NCI-H2171 treated with DMSO at 0.1 percent for 48 hours (cell line): ENCODE measurements at places on chromosomes 3 and 15.

GRCh38 chr15:89972085-89972484 is 29.0 kb upstream of the ZNF710 start:
- DNase-seq, result no peak

DNA sequence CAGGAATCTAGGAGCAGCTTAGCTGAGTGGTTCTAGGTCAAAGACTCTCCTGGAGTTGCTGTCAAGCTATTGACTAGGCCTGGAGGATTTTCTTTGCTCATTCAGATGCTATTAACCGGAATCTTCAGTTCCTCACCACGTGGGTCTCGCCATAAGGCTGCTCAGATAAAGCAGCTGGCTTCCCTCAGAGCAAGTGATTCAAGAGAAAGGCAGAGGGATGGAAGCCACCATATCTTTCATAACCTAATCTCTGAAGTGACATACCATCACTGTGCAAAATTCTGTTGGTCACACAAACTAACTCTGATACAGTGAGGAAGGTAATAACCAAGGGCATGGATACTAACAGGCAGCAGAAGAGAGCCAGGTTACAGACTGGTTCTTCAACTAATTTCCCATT is 72.7 kb upstream of the FLNB start:
- DNase-seq, result no peak

DNA sequence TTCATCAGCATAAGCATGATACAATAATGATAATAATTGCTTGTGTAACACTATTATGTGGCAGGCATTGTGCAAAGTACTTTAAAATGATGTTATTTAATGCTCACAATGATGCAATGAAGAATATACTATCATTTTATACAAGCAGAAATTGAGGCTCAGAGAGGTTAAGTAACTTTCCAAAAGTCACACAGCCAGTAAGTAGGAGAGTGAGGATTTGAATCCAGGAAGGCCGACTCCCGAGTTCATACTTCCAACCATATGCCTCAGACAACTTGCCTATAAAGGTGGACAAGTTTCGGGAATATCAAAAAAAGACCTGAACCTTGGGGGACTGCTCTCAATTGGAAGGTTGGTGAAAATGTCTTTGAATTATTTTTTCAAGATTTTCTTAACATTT is 19.9 kb downstream of the RARB start:
- no peak for DNase-seq

DNA sequence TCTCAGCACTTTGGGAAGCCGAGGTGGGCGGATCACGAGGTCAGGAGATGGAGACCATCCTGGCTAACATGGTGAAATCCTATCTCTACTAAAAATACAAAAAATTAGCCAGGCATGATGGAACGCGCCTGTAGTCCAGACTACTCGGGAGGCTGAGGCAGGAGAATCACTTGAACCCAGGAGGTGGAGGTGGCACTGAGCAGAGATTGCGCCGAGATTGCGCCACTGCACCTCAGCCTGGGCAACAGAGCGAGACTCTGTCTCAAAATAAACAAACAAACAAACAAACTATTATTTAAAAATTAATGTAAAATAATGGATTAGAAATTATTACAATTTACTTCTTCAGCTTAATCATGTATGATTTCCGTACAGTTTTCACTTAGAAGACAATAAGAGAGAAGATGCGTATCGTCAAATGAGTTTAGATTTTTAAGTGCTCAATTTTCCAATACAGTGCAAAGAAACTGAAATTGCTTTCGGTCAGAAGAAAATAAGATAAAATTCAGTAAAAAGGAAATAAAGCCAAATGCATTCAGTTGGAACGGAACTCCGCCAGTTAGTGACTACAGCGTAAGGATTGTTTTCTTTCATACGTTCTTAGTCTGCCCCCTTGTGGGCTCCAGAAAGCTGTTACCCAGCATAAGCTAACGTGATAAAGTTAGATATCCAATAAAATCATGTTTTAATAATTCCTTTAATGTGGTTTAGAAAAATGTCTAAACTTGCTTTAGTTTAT is 24.8 kb downstream of the AADAC start:
- peak; percentile 75 for DNase-seq

- no peak for DNase-seq
Observed at GRCh38 chr3:17442332-17443049, 299.9 kb downstream of the TBC1D5 start.

GRCh38 chr3:23276913-23277658 is 74.0 kb downstream of the UBE2E2 start:
- DNase-seq, result no peak

DNA sequence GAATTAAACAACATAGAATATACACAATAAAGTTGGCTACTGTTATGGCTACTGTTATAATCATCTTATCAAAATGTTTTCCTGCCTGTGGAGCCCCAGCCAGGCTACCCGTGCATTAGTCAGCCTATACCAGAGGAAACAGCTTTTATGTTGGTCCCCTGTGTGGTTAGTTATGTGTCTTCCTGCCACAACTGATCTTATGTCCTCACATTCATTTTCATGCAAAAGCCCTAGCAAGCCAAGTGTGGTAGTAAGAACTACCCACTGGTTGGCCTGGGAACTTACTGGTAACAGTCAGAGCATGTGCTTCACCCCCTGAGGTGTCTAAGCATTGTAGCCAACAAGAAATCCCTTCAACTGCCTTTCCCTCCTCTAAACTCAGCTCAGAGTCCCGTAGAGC is 21.8 kb downstream of the MGLL start:
- no peak for DNase-seq

- DNase-seq, result no peak
Observed at GRCh38 chr3:156816091-156816793, 9.9 kb upstream of the LEKR1 start.

DNA sequence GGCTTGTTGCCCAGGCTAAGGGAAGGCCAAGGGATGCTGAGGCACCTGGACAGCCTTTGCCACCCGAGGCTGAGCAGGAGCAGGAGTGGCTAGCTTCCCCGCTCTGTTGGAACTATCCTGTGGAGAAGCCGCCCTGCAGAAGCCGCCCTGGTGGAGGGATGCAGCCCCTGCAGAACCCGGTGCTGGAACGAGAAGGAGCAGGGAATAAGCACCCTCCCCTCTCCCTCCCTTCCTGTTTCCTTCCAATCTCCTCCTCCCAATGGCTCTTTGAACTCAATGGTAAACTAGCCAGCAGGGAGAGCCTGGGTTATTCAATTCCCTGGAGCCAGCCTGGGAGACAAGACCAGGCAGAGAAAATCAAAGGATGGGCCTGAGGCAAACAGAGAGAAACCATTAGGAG is 11.8 kb upstream of the HRG start:
- DNase-seq, result no peak

DNA sequence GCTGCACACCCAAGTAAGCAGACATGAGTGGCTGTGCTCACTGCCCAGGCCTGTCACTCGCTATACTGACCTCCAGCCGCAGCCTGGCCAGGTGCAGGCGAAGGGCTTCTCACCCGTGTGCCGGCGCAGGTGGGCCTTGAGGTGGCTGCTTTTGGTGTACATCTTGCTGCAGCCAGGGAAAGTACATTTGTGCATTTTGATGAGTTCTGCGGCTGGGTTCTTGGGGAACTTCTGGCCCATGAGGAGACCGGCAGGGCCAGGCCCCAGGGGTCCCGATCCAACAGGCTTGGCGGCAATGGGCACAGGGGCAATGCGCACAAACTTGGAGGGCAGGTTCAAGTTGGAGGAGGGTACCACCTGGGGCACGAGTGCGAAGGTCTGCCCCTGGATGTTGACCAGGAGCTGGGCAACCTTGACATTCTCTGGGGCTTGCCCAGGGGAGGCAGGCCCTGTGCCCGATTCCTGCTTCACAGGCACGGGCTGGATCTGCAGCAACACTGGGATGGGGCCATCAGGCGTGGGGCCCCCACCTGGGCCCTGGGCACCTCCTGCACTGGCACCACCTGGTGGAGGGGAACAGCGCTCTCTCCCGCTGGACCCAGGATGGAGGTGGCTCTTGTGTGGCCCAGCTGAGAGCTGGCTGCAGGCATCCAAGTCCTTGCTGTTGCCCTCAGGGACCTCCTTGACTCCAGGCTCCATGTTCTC is 5.3 kb downstream of the KLF15 start:
- no peak for DNase-seq

GRCh38 chr3:154496978-154497377 is 67.0 kb upstream of the GPR149 start:
- no peak for DNase-seq

- DNase-seq, result no peak
Observed at GRCh38 chr15:37124331-37124730, 24.0 kb upstream of the MEIS2 start.

DNA sequence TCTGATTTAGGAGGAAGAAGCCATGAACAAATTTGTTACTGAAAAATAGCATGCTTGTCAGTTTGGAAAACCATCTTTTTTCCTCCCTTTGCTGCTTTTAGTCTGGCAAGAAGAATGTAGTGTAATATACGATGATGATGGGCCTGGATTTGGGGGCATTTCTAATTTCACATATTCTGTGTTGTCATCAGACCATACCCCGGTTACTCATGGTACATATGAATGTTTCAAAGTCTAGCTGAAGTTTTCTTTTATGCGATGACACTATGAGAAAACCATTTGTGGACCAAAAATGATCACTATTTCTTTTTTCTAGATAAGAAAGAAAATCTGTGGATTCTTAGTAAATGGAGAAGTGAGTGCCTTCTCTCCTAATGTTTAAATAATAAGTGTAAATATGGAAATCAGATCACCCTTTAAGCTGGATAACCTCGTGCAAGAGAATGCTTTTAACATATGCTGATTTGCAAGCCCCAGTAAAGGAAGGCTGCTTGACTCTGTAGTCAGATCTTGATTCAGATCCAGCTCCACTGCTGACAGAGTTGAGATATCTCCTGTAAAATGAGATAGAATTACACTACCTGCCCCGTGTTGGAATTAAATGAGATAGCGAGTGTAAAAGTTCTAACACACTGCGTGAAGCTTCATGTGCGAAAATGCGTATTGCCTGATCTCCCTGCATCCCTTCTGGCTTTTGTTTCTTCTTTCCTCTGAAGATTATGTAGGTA is 3.0 kb downstream of the MEF2A start:
- no peak for DNase-seq

DNA sequence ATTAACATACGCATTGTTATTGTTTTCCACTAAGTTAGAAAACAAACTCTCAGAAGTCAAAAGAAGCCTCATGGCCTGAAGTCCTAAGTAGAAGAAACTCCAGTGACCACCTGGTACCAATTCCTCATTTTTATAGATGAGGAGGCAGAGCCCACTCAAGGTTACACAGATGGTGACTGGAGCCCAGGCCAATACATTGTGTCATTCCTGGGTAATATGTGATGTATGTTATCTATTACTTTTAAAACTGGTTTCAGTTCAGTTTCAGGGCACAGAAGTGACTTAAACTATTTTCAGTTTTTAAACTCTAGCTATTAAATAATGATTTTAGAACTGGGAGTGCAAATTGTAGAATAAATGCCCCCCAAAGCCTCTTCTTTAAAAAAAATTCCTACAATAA is 66.7 kb upstream of the STXBP5L start:
- DNase-seq, result no peak

DNA sequence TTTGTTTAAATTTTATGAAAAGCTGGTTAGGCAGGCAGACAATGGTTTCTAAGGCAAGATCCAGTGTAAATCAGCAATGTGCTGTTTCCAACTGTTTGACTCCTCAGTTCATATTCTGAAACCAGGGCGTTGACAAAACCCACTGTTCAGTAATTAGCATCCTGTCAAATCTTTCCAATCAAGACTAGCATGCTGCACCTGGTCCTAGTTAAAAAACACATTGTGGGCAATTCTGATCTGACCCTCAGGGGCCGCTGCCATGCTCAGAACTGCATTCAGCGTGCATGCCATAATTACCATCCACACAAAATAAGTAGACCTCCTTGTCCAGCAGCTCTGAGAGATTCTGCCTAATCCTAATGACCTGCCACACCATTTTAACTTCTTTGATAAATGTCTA is 20.9 kb upstream of the RBP1 start:
- no peak for DNase-seq

DNA sequence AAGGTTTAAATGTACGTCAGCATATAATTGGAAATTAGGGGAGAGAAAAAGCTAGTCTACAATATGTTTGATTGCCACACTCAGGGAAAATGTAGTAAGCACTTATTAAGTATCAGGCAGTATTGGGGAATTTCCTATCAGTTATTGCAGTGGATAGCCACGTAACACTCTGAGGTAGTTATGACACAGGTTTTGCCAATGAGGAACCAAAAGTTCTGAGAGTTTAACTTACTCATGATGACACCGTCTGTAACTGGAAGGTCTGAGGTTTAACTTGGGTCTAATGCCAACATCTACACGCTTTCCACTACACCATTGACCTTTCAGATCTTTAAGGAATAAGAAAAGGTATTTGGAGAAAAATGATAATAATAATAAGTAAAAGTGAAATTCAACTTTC is 89.5 kb downstream of the ZMAT3 start:
- no peak for DNase-seq

- DNase-seq, result no peak
Observed at GRCh38 chr15:45134682-45135604, 5.1 kb downstream of the DUOX1 start.

GRCh38 chr3:43138488-43139231 is 32.8 kb upstream of the POMGNT2 start:
- no peak for DNase-seq

- DNase-seq, result peak; percentile 79
Observed at GRCh38 chr3:146130881-146131371, 30.1 kb downstream of the PLOD2 start.

DNA sequence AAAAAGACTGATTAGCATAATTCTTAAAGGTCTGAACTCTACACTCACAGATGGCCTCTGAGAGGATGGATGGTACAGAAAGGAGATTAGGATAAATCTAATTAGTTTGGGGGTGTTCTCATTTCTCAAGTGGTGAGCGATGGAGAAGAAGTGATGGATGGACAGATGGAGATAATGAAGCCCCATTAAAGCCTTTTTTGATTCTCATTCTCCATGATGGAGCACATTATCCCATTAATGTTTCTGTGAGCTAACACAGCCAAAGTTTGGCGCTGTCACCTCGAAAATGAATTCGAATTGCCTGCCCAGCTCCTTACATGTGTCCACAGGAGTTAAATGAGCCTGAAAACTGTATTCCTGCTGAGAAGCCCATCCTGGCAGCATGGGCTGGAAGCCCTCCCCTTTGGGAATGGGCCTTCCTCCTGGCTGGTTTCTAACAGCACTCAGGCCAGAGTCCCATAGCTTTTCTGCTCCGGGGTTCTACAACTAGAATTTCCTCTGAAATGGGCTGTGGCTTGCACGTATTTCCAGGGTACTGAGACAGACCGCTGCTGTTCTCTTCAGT is 726.0 kb upstream of the CFAP20DC start:
- no peak for DNase-seq

GRCh38 chr3:53223025-53223424 is 32.8 kb downstream of the TKT start:
- no peak for DNase-seq

GRCh38 chr3:144763878-144764454 is 792.3 kb downstream of the DIPK2A start:
- DNase-seq, result no peak

DNA sequence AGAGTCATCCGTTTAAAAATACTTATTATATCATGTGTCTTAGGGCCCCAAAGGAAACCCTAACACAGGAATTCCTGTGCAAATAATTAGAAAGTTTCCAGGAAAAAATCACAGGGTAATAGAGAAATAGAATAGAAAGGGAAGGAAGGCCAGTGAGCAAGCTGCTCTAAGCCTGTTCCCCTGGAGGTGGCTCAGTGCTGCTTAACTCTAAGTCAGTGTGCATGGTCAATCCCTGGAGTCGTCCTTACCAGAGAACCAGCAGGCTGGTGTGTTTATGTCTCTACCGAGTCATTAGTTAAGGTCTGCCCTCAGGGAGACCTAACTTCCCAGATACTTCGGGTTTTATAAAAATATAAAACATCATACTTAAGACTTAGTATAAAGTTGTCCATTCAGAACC is 21.0 kb upstream of the MCF2L2 start:
- DNase-seq, result no peak

GRCh38 chr3:29291260-29291981 is 10.6 kb downstream of the RBMS3 start:
- DNase-seq, result peak; percentile 24

- no peak for DNase-seq
Observed at GRCh38 chr15:39627451-39628143, 46.7 kb downstream of the THBS1 start.
